ENCODE measurements at places on chromosomes 7 and 10.

DNA sequence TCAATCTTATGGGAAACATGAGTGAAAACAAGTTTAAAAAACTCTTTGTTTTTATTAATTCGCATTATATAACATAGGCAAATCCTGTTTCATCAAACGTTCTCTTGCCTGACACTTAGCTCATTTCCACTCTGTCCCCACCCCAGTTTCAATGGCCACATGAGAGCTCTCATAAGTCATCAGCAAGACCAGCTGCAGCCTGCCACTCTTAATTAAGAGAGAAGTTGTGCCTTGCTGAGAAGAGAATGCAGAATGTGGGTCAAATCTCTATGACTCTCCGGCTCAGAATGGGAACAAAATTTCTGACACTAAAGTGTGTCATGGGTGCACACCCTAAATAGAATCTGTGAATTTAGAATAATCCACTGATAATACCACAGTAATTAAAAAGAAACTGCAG is 39.6 kb downstream of the ASAH2 start:
- DNase-seq, result no peak

GRCh38 chr7:140672382-140673062 is at the start of gene ADCK2:
ADCK2 (plus strand) TSS chr7:140672945; CDS start chr7:140673331, 386 bp downstream.
- peak; percentile 63 for DNase-seq

DNA sequence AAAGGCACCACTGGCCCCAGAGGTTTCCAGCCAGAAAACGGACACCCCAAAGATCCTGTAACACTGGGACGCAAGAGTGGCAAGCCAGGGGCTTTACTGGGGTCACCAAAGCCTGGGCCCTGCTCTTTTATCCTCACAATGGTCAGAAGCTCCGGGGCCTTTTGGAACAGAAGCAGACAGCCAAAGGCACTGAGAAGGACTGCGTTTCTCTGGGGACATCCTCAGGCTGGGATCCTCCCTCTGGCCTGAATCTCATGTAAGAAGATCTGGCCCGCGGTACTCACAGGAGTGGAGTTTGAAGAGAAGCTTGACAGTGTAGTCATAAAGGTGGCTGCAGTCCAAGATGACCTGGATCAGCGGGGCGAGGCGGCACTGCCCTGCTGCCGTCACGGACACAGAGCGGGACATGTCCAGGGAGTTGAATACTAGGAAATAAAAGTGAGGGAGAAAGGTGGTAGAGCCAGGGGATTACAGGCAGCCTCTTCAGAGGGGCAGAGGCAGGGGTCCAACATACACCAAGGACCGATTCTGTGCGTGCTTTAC is 81.4 kb downstream of the SPDYE5 start:
- DNase-seq, result peak; percentile 56

DNA sequence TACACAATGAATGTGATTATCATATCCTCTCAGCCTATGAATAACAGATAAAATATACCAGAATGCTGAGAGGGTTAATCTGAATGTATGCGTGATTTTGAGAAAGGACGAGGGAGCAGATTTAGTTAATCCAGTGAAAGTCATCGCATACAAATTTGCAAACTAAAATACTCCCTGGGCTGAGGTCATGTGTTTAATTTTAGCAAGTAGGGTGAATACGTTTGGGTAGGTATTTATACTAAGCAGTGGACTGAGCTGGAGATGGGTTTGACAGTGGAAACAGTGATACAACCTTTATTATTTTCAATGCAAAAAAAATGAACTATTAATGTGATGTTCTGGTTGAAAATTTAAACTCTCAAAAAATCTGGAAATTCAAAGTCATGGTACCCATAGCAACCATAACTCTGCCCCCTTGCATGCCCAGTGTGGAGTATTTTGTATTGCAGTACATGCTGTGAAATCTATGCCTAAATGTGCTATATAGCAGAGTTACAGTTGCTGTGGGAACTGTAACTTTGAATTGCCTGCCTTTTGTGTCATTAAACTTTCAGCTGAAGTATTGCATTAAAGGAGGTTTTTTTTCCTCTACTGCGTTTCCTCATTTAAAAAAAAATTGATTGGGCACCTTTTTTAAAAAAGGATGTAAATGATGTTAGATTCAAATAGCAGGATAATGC is 9.5 kb upstream of the ARID5B start:
- DNase-seq, result no peak

GRCh38 chr10:80454513-80455460 is 677 bp downstream of the TSPAN14 start:
- DNase-seq, result peak; percentile 84

DNA sequence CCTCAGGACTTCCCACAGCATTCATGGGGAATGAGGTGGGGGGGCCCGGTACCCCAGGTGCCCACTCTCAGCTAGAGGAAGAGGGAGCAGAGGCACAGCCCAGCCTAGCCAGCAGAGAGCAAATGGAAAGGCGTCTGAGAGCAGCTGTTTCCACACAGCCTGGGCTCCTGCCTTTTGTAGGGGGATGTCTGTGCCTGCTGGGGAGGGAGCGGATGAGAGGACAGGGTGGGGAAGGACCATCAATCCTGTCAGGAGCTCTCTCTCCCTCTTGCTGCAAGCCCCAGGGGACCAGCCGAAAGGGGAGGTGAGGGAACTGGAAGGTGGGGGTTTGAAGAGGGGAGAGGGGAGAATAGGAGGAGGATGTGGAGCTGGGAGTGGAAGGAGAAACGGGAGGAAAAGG is at the start of gene PKD2L1:
PKD2L1 (minus strand) TSS at position 150 of the 400 bp plus-strand sequence; CDS start at position 25, 125 bp downstream.
- no peak for DNase-seq

DNA sequence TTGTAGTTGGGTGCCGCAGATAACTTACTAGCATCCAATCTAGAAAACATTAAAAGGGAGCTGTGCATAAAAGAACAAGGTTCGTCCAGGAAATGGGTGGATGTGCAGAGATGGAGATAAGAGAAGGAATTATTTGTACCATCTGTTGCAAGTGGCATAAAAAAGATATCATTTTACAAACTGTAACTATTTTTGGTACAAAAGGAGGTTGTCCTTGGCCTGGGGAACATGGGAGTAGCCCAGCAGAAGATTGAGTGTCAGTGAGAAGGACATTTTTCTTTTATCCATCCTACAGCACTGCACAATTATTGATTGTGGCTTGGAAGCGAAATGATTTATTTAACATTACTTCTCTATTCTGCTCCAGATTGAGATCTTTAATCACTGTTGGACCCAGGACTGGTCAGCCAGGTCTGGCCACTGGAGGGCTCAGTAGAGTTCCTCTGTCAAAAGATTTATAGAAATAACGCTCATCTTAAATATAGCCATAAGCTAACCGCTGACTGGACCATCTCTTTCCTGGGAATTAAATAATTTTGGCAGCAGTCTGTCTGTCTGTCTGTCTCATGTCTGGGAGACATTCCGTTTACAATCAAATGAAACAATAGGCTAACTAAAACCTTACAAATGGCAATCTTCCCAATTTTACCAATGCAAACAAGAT is 254.1 kb downstream of the KIAA1217 start:
- no peak for DNase-seq
